ENCODE measurements at places on chromosomes 4 and X.

DNA sequence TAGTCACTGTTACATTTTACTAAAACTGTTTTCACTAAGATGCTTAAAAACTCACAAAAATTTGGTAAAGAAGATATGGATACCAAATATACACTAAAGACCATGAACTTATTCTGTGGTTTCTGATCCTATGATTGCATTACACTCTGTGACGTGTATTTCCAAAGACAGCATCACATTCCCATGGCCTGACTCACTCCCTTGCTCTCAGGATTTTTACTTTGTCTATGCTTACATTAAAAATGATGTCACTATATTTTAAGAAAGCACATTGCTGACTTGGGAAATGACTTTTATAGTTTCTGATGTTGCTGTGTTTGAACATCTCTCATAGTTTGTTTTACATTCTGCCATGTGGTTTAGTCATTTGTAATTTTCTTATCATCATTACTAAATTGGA lies 327.9 kb upstream of the MAGEB18 start:
- H3K27me3 ChIP-seq = no peaks in the 10 kb centered on the region
- no peak overlapping the region for H3K4me3 ChIP-seq
- no peaks in the 10 kb centered on the region for H3K4me1 ChIP-seq
- no peak for DNase-seq

DNA sequence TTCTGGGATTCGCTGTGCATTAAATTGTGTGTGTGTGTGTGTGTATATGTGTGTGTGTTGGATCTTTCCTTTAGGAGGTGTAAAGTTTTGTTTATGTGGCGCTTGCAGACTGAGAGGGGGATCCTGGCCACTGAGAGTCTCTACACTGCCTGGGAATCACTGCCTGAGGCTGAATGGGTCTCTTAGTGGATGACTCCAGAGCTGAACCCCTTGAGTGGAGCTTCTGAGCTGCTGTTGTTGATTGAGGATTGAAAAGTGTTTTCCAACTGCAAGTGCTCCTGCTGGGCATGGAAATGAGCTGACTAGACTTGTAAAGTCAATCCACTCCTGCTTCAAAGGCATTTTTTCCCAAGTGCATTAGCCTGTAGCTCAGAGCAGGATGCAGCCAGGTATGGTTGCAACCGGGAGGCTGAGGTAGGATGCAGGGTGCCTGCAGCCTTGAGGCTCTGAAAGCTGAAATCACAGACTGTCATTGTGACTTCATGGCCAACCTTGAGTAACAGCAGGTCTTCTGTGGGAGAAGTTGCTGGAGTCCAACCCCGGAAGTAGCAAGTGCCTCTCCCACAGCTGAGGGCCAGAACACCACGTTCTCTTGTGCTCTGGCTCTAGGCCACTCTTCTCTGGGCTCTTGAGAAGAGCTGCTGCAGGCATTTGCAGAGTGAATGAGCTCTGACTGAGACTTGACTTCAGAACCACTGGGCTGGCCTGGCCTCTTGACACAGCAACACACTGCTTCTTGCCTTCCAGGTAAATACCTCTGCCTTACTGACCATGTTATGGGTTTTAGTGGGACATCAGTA lies at the start of gene TBX22:
TSS of gene TBX22 (plus strand) at position 613 of the 800 bp plus-strand sequence. CDS start 7,517 bp downstream, outside the sequence.
- H3K27me3 ChIP-seq = no peaks in the 10 kb centered on the region
- no peaks in the 10 kb centered on the region for H3K36me3 ChIP-seq
- H3K4me3 ChIP-seq = no peak within 1 kb of the TSS

DNA sequence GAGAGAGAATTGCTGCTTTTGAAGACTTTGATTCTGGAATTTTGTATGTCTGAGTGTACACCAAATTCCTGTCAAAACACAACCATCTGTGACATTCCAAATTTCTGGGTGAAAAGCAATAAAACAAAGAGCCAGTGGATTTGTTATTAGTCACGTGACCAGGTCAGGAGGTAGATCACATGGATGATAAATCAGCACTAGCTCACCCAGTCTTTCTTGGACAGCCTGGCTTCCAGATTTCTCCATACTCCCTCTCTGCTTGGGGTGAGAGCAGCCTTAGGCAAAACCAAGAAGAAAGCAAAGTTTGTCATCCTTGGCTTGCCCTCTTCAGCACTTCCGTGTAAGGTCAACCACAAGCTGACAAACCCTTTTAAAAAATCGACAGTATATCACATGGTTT lies 194.2 kb downstream of the CLCN4 start:
- DNase-seq = no peak
- no peaks in the 10 kb centered on the region for H3K4me1 ChIP-seq
- H3K36me3 ChIP-seq = no peaks in the 10 kb centered on the region
- H3K27ac ChIP-seq = no peak overlapping the region

- H3K4me3 ChIP-seq = no peak overlapping the region
- no peaks in the 10 kb centered on the region for H3K36me3 ChIP-seq
- H3K4me1 ChIP-seq = no peaks in the 10 kb centered on the region
- H3K27ac ChIP-seq = no peak overlapping the region
Measured at GRCh38 chr4:189597341-189597740, 343.3 kb upstream of the FRG1 start.

- peak overlapping the region; percentile 73 for H3K27ac ChIP-seq
- no peaks in the 10 kb centered on the region for H3K27me3 ChIP-seq
- peaks cover 63% of the 10 kb centered on the region for H3K4me1 ChIP-seq
- peak; percentile 3 for DNase-seq
- no peak overlapping the region for H3K4me3 ChIP-seq
- H3K36me3 ChIP-seq = no peaks in the 10 kb centered on the region
Measured at GRCh38 chrX:30931920-30932319, 42.9 kb upstream of the TAB3 start.

GRCh38 chrX:42739258-42739657 lies 38.7 kb downstream of the PPP1R2C start:
- H3K27me3 ChIP-seq = no peaks in the 10 kb centered on the region
- H3K4me3 ChIP-seq = no peak overlapping the region

DNA sequence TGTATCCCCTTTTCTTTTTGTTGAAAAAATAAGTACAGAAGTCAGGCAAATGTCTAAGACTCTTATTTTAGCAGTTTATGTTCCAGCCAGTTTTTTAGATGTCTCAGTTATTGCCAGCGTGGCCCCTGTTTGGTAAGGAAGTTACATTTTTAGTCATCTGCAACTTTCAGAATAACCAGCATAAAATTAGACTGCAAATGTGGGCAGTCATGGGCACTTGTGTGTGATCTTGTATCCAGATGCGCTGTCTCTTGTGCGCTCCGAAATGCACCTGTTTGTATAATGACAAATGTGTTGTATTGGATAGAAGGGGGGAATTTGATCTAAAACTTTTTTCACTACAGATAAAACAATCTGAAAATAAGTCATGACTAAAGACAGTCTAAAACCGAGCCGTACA lies 44.3 kb upstream of the CLCN4 start:
- H3K27ac ChIP-seq = no peak overlapping the region
- H3K4me3 ChIP-seq = no peak overlapping the region
- no peaks in the 10 kb centered on the region for H3K36me3 ChIP-seq
- no peaks in the 10 kb centered on the region for H3K27me3 ChIP-seq

DNA sequence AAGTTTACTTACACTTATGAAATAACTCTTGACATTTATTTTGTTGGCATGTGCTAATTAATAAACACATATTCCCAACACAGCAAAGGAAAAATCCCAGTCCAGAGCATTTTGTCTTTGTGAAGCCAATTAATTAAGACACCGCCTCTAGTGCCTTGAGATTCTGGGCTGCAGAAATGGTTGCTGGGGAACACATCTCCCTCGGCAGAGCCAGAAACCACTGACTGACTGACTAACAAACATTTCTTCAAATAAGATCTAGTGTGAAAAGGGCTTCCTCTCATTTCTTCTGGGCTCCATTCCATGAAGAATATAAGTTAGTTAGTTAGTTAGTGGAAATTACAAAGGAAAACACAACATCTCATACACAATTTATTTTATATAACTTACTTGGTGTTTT lies 28.4 kb upstream of the NAP1L5 start:
- H3K4me1 ChIP-seq = no peaks in the 10 kb centered on the region
- H3K36me3 ChIP-seq = peaks cover 12% of the 10 kb centered on the region
- H3K4me3 ChIP-seq = no peak overlapping the region
- no peak for DNase-seq
- no peak overlapping the region for H3K27ac ChIP-seq
- no peaks in the 10 kb centered on the region for H3K27me3 ChIP-seq

DNA sequence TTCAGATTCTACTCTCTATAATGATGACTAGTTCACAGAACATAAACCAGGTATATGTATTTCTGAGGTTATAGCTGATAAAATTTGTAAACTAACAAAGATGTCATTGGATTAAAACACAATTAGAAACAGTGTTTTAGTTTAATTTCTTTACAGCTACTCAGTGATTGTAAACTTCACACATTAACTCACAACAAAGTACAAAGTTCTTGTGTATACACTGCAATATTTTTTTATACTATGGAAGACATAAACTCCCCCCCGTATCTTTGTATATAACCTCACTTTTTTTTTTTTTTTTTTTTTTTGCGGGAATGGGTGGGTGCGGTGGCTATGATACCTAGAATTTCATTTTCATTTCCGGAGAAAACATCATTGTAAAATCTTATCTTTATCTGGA lies 1043.2 kb downstream of the PCDH18 start:
- H3K4me3 ChIP-seq = no peak overlapping the region
- H3K4me1 ChIP-seq = no peaks in the 10 kb centered on the region
- no peaks in the 10 kb centered on the region for H3K27me3 ChIP-seq
- no peak for DNase-seq
- no peak overlapping the region for H3K27ac ChIP-seq
- H3K36me3 ChIP-seq = no peaks in the 10 kb centered on the region

- DNase-seq = no peak
- no peaks in the 10 kb centered on the region for H3K36me3 ChIP-seq
- no peak overlapping the region for H3K4me3 ChIP-seq
- no peaks in the 10 kb centered on the region for H3K27me3 ChIP-seq
Measured at GRCh38 chr4:66062921-66063320, 392.6 kb upstream of the EPHA5 start.

DNA sequence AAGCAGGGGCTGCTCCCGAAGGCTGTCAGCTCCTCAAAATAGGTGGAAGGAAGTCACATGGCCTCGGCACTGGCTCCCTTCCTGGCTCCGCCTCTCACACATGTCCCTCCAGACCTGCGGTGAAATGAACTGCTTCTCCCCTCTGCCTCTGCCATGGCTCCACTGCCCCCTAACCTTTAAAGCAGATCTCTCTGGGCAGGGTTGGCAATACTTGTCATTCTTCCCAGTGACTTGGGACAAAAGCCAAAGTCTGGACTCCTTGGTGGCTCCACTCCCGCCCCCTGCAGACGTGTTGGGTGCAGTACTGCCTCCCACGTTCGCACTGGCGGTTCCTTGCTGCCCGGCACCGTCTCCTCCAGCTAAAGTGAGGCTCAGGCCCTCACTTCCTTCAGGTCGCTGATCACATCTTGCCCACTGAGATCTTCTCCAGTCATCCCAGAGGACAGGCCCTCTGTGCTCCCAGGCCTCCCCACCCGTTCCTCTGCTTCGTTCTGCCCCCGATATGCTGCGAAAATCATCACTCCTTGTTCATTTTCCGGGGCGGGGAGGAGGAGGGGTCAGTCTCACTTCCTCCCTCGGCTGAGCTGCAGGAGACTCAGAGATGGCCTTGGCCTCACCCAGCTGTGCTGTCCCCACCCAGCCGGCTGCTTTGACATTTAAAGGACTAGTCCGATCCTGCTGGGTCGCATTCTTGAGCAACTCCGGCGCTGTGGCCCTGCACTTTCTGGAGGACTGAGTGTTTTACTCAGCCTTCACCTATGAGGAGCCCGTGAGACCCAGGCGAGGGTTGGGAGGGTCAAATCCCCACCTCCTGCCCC lies 97.4 kb downstream of the PHKA2 start:
- H3K4me1 ChIP-seq = peaks cover 39% of the 10 kb centered on the region
- H3K27ac ChIP-seq = no peak overlapping the region
- H3K36me3 ChIP-seq = no peaks in the 10 kb centered on the region
- no peaks in the 10 kb centered on the region for H3K27me3 ChIP-seq
- peak; percentile 22 for DNase-seq
- H3K4me3 ChIP-seq = peak overlapping the region; percentile 59

DNA sequence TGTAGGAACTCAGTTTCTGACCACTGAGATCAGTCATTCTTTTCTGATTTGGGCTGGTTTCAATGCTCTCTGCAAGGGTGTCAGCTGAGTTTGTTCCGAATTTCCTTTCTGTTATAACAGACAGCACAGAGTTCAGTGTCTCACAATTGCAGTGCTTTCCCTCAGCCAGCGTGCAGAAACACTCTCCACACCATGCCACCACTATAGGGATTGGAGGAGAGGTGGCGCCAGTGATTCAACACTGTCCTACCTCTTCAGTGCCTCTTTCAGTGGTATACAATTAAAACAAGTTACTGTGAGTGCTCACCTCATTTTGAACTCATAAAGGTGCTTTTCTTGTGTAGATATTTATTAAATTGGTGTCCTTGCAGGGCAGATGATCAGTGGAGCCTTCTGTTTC lies 413.2 kb upstream of the CXorf51B start:
- DNase-seq = no peak
- H3K27ac ChIP-seq = no peak overlapping the region
- no peak overlapping the region for H3K4me3 ChIP-seq
- no peaks in the 10 kb centered on the region for H3K27me3 ChIP-seq
- no peaks in the 10 kb centered on the region for H3K4me1 ChIP-seq

DNA sequence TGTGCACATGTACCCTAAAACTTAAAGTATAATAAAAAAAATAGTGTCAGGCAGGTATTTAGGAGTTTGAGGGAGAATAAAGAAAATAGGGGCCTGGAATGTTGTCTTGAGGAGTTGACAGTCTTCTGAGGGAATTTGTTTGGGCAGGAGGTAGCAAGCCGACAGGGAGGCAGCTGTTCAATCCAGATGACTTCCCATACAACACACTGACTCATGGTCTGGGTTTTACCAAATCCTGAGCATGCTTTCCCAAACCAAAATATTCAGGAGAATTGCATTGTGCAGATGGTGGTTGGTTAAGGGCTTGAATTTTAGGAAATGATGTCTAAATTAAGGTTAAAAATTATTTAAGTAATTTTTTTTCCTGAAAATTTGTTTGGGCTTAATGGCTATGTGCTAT lies 430.0 kb downstream of the INPP4B start:
- DNase-seq = no peak
- H3K4me3 ChIP-seq = no peak overlapping the region
- H3K27ac ChIP-seq = no peak overlapping the region
- no peaks in the 10 kb centered on the region for H3K36me3 ChIP-seq
- H3K27me3 ChIP-seq = no peaks in the 10 kb centered on the region

DNA sequence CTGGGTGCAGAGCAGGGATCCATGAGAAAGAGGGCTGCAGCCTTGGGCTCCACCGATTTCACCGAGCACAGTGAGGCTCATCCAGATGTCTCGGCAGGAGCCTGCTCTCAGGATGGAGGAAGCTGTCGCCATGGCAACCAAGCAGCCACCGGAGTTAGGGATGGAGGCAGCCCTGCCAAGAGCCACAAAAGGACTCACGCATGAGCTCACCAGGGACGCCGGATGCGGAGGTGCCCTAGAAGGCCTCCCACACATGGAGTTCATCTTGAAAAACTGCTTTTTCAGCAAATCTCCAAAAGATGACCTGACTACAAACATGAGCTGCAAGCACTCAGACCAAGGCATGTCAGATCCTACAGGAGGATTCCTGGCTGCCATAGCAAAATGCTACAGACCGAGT lies 90.7 kb downstream of the WFS1 start:
- DNase-seq = no peak
- H3K27ac ChIP-seq = no peak overlapping the region
- no peak overlapping the region for H3K4me3 ChIP-seq
- H3K36me3 ChIP-seq = no peaks in the 10 kb centered on the region
